ENCODE measurements at places on chromosomes 7 and 10.

DNA sequence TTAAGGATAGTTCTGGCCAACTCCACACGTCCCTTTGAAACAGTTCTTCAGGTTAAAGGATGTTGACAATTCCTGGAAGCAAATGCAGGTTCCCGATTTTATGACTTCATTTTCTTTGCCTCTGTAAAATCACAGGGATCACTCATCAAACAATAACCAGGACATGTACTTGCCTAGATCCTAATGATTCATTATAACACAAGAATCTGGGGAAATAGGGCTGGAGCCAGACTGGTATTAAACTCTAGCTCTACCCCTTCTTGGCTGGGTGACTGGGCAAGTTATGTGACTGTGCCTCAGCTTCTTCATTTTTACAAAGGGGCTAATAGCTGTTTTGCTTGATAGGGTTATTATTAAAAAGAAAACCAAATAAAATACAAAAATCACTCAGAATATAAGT lies 56.0 kb upstream of the KCND2 start:
- DNase-seq: no peak

DNA sequence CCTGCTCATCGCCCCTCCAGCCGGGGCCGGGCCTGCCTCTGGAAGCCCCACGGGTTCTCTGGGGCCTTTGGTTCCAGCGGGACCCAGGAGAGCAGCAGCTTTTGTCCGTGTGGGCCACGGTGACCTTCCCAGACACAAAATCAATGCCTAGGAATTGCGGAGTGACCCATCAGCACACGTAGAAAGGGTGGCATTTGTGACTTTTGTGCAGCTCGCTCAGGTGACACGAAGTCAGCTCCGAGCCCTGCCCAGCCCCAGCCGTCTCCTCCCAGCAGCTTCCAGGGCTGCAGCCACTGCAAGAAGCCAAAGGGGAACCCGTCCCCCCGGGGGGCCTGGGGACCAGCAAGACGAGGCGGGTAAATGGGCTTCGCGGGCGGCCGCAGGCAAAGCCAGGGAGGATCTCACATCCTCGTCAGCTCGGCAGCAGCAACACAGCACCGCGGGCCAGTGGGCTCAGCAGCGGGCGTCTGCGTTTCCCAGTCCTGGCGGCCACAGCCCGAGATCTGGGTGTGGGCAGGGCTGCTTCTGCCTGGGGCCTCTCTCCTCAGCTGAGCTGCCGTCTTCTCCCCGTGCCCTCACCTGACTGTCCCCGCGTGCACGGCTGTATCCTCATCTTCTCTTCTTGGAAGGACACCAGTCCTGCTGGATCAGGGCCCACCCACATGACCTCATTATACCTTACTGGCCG lies 88.5 kb downstream of the PAXIP1 start:
- DNase-seq: no peak

DNA sequence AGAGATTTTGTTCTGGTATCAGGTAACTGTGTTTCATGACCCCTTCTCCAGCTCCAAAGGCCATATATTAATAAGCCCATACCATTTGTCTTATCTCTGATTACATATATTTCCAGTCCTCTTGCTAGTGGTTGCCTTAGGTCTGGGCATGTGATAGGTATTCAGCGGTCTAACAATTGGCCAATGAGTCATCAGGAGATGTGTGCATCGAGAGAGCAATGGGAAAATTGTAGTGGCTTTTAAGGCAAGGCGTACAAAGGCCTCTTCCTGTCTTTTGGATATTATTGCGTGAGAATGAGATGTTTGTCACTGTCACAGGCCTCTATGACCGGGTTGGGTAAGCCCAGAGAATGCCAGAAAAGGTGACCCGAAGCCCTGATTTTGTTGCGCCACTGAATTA lies 38.6 kb upstream of the SFRP5 start:
- no peak for DNase-seq

DNA sequence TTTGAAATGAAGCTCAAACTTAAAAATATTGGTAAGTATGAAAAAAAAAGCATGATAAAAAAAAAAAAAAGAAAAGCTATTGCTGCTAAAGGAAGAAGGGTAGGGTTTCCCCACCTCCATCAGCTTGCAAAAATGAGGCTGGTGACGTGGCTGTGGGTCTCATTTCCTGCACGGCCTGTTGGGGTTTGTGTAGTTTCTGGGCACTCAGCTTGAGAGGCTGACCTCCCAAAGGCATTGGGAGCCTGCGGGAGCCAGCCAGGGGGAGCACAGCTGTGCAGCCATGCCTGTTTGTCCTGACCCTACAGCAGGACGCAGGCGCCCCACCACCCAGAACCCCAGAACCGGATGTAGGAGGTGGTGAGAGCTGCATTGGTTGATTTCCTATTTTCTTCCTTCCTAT lies 48.8 kb upstream of the CARD11 start:
- peak; percentile 36 for DNase-seq

DNA sequence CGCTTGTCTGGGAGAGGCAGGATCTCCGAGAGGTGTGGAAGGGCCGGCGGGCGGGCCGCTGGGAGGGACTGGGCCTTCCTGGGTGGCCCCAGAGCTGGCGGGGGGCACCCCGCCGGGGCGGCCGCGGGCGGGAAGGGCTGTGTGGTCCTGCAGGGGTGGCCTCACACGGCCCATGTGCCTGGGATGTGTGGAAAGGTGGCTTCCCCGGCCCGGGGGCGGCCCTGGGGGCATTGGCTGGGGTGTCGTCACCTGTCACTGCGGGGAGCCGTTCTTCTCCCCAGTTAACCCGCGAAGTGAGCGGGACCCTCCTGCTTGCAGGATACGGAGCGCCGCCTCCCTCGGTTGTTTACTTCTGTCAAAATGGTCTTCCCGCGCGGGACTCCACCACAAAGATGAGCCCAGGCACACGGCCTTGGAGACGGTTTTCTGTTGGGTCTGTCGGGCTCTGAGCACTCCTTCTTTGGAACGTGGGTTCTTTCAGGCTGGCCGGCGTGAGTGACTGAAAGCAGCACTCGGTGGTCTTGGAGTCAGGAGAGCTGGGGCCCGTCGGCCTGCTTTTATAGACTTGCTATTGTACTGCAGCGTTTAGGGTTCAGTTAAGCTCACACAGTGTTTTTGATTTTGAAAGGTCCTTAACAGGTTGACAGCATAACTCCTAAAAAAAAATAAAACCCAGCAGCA lies 700 bp downstream of the SMC3 start:
- DNase-seq: peak; percentile 18

GRCh38 chr10:115118346-115118745 lies 25.2 kb downstream of the ATRNL1 start:
- no peak for DNase-seq

DNA sequence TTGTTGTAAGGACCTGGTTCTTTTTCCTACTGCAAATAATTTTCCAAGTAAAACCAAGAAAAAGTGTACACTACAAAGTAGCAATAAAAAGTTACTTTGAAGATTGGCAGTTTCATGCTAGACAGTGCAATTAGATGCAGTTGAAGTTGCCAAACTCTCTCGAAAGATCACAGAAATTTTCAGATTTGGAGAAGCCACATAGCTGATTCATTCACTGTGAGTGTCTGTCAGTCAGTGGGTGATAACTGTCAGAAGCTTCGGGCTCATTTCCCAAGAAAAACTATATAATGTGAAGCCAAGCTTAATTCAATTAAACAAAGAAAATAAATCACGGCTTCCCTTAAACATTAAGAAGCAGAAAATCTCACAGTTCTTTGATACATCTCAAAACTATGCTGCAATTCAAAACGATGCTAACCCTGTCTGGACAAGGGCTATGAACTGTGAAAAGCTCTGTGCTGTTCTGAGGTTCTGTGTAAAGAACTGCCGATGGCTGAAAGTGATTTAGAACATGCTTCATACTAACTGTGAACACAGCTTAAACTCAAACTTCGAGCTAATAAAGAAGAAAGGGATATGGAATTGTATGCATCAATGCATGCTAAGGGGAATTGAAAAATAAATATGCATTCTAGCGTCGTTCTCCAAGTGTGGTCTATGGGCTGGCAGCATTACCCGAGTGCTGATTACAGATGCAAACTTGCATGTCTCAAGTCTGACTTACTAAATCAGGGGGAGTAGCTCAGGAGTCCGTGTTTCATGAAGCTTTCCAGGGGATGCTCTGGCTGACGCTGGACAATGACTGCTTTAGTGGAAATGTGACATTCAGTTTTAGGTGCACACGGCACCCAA lies 557.4 kb downstream of the CALN1 start:
- DNase-seq: no peak

DNA sequence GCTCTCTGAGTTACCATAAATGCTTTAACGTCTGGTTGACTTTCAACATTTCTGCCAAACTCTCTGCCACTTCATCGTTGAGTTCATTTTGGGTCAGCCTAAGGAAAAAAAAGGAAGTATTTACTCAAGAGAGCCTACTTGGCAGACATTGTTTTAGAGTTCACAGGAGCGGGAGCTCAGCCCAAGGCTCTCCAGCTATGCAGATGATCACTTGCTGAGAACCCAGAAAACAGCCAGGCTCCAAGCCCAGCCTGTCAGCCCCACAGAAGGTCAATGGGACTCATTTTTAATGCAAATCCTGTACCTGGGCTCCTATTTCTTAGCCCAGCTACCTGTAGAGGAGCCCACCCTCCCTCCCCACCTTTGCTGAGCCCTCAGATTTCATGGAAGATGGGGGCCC lies 45.5 kb downstream of the NOD1 start:
- peak; percentile 58 for DNase-seq

DNA sequence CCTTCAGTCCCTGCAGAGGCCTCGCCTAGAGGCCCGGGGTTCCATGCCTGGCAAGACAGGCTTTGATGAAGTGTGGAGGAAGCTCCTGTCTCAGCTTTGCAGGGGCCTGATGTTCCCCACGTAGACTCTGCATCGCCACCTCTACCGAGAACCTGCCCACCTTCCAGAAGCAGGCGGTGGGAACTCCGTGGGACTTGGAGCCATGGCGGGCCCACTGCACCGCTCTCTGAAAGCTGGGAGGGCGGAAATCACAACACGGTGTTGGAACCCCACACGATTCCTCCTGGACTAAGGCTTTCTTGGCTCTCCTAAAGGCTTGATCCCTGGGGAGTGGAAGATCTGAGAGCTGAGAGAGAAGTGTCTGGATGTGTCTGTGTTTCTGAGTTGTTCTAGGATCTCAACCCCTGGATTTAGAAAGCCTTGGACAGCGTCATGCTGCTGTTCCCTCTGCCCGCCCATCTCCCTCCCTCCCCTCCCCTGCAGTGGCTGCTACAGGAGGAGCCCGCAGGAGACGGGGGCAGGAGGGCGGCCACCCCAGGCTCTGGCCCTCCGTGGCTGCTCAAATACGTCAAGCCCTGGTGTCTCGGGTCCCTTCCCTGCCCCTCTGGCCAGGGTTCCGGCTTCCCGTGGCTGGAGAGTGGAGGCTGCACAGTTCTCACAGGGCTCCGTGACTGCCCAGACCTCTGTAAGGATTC lies 79.7 kb downstream of the VIPR2 start:
- DNase-seq: peak; percentile 79

DNA sequence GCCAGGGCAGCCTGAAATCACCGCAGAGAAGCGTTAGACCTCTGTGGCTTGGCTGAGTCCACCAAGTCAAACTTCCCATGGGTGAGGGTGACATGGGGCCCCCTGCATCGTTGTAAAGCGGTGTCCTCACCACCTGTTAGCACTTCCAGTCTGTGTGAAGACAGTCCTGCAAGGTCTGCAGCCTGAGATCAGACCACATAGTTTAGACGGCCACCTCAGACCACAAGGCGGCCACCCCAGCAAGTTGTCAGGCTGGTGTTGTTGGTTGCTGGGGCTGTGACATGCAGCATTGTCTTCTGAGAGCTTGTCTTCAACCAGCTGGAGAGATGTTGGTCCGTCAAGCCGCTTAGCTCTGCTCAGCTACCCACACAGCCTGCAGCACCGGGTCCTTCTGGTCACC lies 44.1 kb upstream of the TARP start:
- no peak for DNase-seq

DNA sequence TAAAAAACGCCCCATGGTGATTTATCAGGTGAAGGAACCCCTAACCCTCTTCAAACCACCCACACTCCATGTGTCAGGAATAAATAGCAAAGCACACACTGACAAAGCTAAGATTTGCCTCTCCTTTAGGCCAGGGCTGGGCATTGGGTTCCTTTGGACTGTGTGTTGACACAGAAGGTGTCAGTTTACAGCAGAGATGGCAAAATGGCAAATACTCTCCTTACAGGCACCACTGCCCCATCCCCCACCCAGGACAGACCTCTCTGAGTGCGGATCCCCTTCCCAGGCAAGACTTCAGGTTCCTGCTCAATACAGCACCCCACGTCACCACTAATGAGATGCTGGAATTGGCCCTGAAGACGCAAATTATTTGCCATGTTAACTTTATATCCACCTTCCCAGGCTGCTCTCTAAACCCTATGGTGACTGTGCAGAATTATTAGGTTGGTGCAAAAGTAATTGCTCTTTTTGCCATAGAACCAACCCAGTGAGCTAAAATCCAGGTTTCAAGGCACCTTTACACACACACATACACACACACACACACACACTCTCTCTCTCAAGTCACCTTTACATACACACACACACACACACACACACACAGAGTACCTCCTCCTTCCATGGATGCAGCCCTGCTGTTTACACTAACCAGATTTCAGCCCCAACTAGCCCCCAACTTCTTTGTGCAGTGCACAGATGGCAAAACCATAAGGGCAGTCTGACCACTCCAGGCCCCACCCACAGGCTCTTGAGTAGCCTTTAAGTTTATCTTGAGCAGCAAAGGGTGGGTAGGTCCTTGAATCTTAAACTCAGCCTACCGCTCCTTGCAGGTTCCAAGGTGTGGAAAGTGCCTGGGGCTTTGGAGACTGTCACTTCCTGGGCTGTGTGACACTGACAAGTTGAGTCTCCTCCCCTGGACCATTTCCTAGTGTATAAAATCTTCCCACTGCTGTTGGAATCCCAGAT lies 4.0 kb upstream of the ZCCHC24 start:
- DNase-seq: no peak

DNA sequence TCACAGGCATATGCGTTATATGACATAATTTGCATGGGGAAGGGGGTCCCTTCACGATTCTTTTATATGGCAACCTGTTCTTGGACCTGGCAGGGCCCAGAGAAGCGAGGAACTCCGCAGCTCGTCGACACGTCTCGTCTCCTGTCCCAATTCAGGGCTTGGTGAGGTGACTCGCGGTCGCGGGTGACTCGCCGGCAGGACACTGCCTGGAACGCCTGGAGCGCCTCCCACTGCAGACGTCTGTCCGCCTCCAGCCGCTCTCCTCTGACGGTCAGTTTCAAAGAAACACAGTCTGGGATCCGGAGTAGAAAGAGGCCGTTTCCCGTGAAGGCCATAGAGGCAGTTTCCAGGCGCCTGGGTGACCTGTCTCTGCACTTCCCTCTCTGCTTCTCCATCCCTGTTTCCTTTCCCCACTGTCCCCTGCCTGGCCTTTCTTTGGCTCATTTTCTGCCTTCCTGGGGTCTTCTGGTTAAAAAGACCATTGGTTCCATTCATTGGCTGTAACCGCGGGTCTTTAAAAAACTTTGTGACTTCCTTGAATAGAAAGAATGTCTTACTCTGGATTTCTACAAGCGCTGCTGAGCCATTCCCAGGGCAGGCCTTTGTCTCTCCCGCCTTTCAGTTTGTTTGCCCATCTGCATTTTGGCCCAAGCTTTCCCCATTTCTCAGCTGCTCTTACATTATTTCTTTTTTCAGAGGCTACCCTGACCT lies 1.2 kb downstream of the UPP1 start:
- DNase-seq: peak; percentile 47

DNA sequence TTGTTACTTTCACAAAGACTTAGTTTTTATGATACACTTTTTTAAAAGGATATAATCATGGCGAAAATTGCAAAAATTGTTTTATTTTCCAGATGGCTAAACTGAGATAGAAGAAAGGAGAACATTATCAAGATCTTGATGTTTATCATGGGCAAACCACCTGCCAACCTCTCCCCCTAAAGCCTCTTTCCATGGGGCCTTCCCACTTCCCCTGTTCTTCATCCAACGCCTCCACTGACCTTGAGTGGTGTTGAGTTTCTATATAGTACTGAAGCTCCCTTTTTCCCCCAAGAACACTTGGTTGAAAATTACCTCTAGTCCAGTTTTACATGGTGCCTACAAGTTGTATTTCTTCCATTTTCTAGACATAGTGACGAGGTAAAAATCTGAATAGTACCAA lies 5.0 kb downstream of the CREB3L2 start:
- no peak for DNase-seq
